ENCODE measurements at places on chromosomes 2 and 18.

DNA sequence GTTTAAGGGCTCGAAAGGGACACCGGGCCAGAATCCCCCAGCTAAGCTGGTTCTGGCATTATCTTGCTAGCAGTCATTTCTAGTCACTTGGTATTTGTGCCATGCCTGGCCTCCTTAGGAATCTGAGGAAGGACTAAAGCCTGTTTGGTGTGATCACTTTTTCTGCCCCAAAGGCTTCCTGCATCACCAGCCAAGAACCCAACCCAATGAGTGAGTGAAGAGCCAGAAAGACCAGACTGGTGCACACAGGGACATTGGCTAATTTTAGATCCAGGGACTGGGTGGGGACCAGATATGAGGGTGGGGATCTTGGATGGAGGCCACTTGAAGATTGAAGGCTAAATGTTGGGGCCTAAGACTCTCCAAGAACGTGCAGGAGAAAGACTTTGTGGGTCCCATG, 411.9 kb upstream of the TNP1 start:
- DNase-seq, result no peak

- no peak for DNase-seq
Measured at GRCh38 chr2:74851191-74851566, 17.3 kb downstream of the HK2 start.

DNA sequence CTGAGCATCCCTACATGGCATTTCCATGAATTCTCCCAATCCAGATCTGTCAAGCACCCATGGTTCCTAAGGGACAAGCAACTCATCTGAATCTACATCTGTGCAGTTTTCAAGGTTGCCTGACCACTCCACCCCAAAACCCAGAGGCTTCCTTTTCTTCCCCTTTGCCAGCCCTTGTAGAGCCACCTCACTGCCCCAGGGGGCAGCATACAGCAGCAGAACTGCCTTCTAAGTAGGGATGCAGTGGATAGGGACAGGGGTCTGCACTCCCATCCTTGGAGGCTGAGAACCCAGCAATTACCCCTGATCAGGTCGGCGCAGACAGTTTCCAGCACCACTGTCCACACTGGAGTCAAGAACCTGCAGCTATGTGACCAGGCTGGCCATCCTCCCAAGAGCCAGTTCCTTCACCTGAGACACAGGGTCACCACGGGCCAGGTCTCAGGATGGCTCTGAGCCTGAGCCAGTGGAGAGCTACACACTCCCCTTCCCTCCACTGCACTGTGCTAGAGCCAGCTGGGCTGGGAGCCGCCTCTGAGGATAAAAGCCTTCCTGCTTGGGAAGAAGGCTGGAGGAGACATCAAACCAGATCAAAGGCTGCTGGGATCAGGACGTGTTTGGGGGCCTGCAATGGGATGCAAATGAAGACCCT, 283.1 kb downstream of the CELF4 start:
- no peak for DNase-seq

DNA sequence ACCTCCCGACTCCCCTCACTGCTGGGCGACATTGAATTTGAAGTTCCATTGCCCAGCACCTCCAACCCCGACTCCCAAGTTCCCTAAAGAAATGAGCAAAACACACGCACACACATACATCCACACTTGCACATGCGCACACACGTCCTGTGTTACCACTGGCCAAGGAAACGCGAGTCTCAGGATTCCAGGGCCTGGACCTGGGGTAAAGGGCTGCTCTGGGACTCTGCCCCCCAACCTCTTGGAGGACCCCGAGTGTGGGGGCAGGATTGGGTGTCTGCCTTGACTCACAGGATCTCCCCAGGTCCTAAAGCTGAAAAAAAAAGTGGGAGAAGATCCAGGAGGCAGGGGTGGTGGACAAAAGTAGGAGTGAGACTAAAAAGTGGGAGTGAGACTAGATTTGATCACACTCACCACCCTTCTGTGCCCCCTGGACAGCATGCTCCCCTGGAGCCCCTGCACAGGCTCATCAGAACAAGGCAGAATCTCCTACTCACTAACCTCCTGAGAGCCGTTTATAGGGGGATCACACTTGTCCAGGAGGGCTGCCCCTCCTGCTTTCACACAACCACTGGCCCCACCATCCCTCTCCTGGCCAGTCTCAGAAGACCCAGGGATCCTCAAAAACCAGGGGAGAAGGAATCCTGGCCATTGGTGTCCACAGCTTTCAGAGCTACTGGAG, 202.2 kb downstream of the TNS1 start:
- no peak for DNase-seq

GRCh38 chr2:151176661-151177060, 85.0 kb downstream of the RBM43 start:
- DNase-seq, result no peak

Measured in activated CD8-positive, alpha-beta memory T cell treated with anti-CD3 and anti-CD28 coated beads for 4 hours (primary cell).